ENCODE measurements at places on chromosomes 7 and 10. TPM values are rescaled to one million over a fixed set of nuclear protein-coding genes. Genes with fewer than 3 reads are reported as not detected.

DNA sequence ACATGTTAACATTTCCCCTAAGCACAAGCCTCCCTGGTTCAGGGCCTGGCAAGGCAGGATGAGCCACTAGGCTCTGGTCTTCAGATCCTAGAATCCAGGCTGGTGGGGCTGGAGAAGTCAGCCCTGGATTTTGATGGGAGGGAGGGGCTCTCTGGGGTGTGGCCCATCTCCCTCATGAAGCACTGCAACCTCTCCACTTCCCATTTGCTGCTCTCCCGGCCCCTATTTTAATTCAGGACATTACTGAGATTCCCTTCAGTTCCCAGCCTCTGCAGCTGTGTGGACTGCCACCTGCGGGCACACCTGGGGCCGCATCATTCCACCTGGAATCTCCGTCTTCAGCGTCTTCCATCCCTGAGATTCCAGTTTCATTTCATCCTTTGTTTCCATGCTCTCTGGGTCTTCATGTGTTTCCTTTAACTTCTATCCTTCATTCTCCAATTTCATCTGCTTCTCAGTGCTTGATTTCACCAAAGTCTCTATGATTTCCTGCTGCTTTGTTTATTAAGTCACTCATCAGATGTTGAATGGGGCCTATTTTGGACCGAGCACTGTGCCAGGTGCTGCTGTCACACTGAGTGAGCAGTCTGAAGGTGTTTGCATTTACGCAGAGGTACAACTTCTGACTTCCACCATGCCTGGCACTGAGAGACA lies 253.6 kb downstream of the WDR37 start:
- no peak for DNase-seq

- DNase-seq: no peak
These were observed 1.4 kb upstream of the ASNS start for GRCh38 chr7:97873606-97874005.

GRCh38 chr7:102312317-102312716 lies 25.6 kb downstream of the SH2B2 start:
- DNase-seq: no peak

Gene IFIT1B
- total RNA-seq: not detected

Gene FAM24B
- total RNA-seq: 6.8 TPM

GRCh38 chr7:26372249-26372648 lies 80.6 kb downstream of the SNX10 start:
- DNase-seq: no peak

GRCh38 chr7:38753347-38753746 lies 122.2 kb upstream of the AMPH start:
- no peak for DNase-seq

Gene POLR3A
- total RNA-seq: 11.3 TPM

GRCh38 chr7:995571-995970 lies 12.6 kb downstream of the CYP2W1 start:
- DNase-seq: no peak

Gene TMEM213
- total RNA-seq: not detected

DNA sequence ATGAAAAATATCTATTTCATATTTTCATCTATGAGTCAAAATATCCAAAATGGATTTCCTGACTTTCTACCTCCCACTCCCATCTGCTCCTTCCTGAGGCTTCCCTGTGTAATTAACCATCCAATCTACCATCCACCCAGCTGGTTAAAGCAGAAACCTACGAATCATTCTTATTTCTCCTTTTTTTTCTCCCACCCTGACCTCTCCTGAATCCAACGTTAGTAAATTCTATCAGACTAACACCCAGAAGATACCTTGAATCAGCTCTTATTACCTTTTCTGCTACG lies 3.7 kb upstream of the LIPF start:
- DNase-seq: no peak

Gene MRC1
- total RNA-seq: 19.2 TPM

Gene SHH
- total RNA-seq: 5.6 TPM

DNA sequence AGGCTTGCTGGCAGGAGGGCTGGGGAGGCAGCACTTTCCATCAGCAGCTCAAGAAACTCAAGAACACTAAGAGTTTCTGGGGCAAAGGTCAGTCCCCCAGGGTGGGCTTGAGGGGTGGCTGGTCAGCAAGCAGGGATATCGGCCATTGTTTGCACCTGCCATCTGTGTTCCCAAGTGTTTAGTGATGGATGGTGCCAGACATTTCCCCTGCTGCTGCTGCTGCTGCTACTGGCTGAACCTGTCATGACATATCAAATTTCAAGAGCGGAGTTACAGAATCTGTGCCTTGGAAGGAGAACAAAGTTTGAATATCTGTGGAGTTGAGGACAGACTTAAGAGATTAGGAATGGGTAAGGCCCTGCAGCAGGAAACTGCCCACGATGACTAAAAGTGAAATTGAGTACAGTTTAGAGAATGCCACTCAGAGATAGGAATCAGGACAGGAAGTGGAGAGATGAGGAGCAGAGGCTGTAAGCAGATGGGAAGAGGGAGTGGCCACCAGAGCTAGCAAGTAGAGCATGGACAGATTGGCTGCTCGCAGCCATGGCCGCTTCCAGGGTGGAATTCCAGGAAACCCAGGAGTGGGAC lies 39.2 kb upstream of the PPP1R3C start:
- no peak for DNase-seq

- no peak for DNase-seq
These were observed 251.9 kb upstream of the KCND2 start for GRCh38 chr7:120021085-120021484.

DNA sequence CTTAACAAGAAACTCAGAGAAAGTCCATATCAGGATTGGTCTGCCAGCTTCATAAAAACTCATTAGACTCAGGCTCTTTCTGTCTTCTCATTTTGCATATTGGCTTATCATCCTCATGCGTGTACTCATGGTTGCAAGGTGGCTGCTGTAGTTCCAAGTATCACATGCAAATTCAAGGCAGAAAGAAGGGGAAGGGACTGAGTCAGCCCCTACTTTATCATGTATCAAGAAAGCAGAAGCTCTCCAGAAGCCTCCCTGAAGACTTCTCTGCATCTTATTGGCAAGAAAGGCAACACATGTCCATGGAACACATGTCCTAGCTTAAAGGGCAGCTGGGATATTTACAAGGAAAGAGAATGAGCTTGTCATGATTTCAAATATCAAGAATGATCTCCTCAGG lies 19.4 kb upstream of the EZH2 start:
- DNase-seq: no peak

DNA sequence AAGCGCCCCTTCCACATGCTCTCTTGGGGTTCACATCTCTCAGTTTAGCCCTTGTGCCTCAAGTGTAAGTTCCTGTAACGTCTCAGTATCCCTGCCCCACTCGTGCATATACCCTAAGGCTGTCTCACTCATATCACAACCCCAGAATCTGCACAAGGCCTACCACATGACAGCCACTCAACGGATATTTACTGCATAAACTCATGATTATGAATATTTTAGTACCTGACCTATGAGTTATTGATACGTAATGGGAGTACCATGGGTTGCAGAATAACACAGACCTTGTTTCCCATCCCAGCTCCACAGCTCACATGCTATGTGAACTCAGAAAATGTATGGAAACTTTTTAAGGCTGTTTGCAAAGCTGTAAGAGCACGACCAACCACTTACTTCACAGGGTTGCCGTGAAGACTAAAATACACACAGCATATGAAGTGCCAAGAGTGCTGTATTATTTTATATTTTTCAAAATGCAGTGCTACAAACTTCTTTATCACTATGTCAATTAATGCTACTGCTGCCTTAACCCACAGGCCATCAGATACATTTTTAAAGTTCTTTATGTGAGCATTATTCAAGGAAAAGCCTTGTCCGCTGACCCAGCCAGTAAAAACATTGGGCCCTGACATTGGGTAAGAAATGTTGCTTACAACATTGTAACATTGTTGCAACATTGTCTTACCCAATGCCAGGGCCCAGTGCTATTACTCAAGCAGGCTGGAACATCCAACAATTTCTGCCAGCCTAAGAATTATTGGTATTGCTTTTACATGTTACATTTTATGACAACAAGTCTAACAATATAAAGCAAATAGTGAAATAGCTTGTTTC lies 97.2 kb downstream of the JAZF1 start:
- no peak for DNase-seq

Gene PLXNA4
- 0.15 TPM for total RNA-seq

DNA sequence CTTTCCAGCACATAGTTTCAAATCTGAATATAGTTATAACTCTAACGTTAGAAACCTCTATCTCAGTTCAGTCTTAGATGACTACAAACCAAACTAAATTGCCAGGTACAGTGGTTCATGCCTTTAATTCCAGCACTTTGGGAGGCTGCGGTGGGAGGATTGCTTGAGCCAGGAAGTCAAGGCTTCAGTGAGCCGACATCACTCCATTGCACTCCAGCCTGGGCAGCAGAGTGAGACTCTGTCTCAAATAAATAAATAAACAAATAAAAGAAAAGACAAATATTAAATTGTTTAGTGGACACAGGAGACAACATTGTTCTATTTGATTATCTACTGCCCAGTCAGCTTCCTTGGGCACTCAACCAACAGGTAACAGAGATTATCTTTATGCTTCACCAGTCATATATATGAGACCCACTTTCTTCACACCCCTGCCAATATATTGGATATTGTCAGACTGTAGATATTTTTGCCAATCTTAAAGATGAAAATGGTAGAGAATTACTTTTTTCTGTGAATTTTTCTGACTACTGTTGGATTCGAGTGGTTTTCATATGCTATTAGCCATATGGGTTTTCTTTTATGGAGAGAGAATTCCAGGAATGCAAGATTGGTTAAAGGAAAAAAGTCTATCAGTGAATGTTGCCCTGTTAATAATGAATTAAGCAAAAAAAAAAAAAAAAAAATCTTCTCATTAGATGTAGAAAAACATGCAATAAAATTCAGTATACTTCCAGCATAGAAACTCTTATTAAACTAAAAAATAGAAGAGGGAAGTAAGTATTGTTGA lies 16.0 kb downstream of the HDAC9 start:
- no peak for DNase-seq

Gene CNNM1
- 0.27 TPM for total RNA-seq

- peak; percentile 27 for DNase-seq
These were observed 80.9 kb upstream of the AGBL3 start for GRCh38 chr7:134905375-134905774.

DNA sequence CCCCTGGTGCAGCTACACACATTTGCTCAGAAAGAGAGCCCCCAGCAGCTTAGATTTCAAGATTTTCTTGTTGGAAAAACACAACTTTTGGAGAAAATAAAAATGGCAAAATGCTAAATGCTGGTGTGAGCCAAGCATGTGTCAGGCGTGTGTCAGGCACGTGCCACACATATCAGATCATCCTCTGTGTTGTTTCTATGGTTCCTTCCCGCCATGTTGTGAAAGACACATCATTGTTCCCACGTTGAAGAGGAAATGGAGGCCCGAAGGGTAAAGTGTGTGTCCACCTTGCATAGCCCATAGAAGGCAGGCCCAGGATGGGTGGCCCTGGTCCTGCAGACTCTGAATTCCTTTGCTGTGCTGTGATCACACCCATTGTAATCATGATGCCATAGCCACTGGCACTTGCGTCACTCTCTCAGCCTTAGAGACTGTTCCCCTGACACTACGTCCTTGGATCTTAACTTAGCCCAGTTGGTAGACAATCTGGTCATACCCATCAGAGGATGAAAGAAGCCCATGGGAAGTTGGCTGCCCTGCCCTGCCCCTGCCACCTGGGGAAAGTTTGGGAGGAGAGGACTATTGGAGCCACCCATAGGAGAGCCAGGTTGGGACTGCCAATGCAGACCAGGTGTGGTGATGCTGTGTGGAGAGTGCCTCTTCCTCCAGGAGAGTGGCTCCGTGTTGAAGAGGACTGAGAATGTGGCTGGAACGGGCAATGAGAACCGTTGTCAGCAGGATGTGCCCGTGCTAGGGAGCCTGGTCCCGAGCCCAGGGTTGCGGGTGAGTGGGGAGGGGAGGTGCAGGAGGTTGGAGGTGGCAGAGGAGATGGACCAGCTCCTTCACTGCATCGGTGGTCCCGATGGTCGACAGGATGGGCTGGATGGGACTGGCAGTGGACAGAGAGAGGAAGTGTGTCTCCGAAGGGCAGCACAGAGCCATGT lies 65.6 kb upstream of the IGFBP3 start:
- no peak for DNase-seq

DNA sequence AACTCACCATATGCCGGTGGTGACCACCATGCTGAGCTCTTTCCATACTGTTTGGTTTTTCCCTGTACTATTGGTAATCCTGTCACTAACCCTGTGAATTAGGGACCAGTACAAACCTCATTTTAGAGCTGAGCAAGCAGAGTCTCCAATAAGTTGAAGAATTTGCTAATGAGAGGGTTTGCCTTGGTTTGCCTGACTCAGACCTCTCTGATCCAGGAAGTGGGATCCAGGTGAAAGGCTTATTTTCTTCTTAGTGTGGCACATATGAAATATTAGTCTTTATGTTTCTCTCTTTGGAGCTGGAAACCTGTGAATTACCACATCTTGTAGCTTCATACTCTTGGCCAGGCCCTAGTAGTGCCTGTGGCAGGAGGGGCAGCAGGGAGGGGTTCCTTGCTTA lies 114.1 kb upstream of the IGFBP3 start:
- no peak for DNase-seq

GRCh38 chr10:102585026-102585425 lies 59.3 kb upstream of the TRIM8 start:
- DNase-seq: no peak

DNA sequence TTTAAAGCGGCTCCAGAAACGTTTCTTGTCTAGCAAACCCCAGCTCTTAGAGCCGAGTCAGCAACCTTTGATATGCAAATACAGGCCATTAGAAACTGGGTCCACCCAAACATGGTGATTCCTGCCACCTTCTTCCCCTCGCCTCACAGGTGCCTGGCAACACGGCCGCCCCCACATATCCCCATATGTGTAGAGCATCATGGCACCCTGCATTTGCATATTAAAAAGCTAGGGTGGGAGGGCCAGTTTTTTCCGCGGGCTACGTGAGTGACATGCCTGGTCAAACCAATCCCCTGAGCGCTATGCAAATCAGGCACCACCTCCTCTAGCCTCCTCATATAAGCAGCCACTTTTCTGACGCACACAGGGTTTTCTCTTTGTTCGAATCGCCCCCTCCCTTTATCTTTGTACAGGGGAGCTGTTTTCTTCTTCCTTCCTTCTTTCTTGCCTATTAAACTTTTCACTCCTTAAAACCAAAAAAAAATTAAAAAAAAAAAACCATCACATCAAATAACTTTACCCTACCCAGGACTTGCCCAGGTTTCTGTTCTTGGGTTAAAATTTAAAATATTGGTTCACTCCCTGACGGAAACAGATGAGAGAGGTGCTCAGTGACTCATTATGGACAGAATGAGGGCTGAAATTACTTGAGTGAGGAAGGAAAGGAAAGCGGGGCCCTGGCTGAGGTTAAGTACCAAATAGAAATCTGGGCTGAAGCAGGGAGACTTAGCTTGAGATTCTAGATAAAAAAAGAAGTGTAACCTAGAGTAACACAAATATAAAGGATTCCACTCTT lies 59.8 kb downstream of the COA1 start:
- DNase-seq: no peak

GRCh38 chr7:40008223-40008815 lies 58.3 kb downstream of the CDK13 start:
- no peak for DNase-seq

DNA sequence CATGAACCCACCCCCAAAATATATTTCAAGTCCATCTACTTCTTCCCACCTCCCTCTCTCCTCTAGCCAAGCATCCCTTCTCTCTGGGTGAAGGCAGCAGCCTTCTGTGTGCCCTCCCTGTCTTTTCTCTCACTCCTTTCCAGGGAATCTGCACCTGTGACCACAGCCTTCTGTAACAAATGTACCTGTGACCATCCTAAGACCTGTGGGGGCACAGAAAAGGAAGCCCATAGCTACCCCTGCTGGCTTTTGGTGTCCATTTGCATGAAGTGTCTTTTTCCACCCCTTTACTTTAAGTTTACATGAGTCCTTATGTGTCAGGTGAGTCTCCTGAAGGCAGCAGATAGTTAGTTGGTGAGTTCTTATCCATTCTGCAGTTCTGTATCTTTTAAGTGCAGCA lies 2.0 kb upstream of the TBXAS1 start:
- DNase-seq: no peak
